ENCODE measurements at places on chromosomes 1 and 21.

DNA sequence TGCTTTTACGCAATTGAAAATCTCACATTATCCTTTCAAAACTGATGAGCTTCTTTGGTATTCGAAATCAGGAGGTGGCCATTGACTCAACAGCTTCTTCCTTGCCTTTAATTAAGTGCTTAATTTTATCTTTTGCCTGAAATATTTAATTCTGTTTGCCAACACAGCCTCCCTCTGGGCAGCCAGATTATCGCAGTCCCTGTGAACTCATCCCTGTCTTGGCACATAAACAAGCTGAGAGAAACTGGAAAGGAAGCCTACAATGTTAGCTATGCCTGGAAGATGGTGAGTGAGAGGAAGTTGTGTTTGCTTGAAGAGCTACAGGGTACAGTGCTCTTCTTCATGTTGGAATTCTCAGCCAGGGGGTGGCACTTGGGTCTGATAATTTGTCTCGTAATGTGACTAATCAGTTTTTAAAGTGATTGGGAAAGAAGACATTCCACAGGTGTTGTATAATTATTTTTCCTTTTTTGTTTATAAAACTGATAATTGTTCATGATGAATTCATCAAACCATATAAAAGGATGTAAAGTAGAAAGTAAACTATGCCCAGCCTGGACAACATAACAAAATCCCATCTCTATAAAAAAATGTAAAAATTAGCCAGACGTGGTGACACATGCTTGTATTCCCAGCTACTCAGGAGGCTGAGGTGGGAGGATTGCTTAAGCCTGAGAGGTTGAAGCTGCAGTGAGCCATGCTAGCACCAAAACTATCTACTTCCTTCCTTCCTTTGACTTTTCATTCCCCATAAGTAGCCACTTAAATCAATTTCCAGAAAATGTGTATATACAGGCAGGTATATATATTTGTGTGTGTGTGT is 90.1 kb upstream of the RAVER2 start:
- DNase-seq: no peak

GRCh38 chr1:173295391-173295790 is 88.3 kb upstream of the TNFSF4 start:
- no peak for DNase-seq

- no peak for DNase-seq
Observed at GRCh38 chr1:37481289-37482003, 7.1 kb downstream of the ZC3H12A start.

- peak; percentile 31 for DNase-seq
Observed at GRCh38 chr1:25744140-25744581, 55.8 kb upstream of the SELENON start.

GRCh38 chr1:51842261-51842660 is 36.3 kb downstream of the NRDC start:
- DNase-seq: no peak

- DNase-seq: no peak
Observed at GRCh38 chr1:151371370-151372057, 991 bp downstream of the SELENBP1 start.

DNA sequence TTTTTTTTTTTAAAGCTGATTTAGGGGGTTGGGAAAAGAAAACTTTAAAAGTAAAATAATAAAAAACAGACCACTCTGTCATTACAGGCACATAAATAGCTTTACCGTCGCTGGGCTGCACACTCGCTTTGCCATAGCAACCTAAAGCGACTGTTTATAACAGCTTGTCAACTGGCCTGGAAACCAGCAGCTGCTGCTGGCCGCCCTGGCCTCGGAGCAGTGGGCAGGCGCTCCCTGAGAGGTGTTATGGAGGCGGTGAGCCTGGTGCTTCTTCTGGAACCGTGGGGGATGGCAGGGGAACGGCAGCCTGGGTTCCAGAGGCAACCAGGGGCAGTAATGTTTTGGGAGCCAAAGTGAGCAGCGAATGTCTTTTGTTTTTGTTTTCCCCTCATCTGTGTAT is 45.7 kb downstream of the ATP2B4 start:
- no peak for DNase-seq

- no peak for DNase-seq
Observed at GRCh38 chr1:17892225-17892624, 137.1 kb downstream of the ACTL8 start.

DNA sequence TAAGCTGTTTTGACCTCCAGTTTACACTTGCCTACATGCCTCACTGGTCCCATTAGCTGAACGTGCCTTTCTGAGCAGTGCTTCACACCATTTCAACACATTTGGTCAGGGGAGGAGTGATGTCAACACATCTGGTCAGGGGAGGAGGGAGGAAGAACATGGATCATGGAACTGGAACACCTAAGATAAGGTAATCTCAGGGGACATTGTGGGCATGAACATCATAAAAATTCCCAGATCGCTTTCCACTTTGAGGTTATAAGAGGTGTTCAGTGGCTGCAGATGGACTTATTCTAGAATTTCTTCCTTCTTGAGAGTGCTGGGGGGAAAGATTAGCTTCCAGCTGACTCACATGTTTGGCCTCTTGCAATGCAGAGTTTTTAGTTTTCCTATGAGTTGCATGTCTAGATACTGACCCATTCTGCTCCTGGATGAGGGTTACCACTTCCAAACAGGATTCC is 2.0 kb downstream of the QSOX1 start:
- DNase-seq: no peak

All from cerebellar nuclear complex (tissue), 1 donor.